ENCODE measurements at places on chromosomes 16 and 17.

GRCh38 chr16:25177831-25178688 is 38.7 kb upstream of the AQP8 start:
- DNase-seq = no peak

DNA sequence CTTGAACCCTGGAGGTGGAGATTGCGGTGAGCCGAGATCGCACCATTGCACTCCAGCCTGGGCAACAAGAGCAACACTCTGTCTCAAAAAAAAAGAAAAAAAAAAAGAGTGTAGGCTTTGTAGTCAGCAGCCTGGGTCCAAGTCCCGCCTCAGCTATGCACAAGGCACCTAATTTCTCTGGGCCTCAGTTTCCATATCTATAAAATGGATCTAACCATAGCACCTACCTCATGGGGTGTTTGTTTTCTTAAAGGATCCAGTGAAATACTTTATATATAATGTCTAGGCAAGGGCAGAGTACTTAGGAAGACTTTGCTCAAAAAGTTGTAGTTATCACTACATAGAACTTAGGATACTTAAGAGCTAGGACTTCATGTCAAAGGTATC is 45.4 kb upstream of the NFAT5 start:
- DNase-seq = no peak

DNA sequence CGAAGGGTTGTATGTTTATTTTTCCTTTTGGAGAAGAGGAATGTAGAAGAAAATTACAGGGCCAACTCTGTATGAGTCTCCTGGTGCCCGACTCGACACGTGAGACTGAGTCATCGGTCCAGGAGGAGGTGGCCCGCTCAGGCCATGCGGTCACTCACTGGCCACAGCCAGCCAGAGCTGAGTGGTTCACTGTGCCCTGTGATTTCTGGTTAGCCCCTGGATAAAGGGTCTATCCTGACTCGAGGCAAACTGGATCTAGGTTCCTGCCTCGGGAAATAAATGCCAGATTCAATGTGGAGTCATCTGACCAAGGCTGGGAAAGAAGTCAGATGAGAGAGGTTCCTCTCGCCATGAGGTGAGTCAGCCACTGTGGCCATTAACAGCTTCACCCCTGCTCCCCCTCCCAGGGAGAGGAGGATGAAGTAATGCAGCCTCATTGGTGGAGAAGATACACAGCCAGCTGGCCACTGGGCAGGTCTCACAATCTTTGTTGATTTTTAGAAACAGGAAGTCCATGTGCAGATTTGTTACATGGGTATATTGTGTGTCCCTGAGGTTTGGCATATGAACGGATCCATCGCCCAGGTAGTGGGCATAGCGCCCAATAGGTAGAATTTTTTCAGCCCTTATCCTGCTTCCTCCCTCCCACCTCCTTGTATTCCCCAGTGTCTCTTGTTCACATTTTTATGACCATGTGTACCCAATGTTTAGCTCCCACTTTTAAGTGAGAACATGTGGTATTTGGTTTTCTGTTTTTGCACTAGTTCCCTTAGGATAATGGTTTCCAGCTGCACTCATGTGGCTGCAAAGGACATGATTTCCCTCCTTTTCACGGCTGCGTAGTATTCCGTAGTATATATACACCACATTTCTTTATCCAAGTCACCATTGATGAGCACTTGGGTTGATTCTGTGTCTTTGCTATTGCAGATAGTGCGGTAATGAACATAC is 21.7 kb upstream of the USP36 start:
- peak; percentile 94 for DNase-seq

GRCh38 chr17:59558039-59558438 is 7.4 kb upstream of the DHX40 start:
- DNase-seq = no peak

DNA sequence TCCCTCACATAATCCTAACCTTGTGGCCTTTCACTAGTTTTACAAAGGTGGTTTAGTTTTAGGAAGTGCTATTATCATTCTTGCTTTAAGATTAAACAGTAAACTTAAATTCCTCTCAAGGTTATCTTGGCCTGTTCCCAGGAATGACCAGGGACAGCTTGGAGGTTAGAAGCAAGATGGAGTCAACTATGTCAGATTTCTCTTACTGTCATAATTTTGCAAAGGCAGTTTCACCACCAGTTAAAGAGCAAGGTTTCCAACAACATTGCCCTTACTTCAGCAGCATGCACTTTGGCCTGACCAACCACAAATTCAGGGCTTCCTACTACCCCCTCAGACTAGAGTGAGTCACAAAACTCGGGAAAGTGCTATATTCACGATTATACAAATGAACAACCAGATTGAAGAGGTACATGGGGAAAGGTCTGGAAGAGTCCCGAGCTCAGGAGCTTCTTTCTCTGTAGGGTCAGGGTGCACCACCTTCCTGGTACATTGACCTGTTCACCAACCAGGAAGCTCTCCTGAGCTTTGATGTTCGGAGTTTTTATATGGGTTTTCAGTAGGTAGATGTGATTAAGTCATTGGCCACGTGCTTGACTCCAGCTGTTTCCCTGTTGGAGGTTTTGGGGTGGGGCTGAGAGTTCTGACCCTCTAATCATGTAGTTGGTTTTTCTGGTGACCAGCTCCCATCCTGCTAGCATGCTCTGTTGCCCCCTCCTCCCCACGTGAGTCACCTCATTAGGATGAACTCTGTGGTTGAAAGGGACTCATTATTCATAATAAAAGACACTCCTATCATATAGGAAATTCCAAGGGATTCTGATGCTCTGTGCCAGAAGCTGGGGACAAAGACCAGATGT is 19.4 kb downstream of the RHOT1 start:
- DNase-seq = peak; percentile 67

DNA sequence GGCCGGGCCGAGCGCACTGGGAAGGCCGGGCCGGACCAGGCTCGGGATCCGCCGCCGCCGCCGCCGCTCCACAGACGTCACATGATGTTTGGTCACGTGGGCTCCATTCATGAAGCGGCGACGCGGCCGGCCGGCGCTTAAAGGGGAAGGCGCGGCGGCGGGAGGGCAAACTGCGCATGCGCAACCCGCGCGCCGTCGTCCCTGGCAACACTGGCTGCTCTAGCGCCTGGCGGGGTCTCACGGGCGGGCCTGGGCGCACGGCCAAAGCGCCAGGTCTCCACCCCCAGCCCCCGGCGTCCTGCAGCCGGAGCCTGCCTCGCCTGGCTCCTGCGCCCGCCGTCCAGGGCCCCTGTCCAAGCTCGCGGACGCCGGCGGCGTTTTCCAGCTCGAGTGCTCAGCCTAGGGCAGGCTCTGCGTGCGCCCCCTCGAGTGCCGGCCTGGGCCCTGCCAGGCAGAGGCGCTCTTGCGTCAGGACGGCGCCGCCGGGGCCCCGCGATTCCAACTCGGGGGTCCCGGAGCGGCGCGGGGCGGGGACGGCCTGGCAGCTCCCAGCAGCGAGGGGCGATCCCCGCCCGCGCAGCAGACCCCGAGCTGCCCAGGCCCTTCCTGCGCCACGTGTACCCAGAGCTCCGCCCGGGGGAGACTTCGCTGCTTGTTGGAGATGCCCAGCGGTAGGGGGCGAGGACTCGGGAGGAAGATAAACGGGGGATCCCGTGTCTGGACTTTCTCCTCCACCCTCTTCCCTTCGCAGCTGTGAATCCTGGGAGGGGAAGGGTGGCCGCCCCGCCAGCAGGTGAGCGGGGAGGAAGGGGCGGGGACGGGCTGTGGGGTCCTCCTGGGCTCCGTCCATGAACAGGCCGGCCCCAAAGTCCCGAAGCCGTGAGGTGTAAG is at the start of gene MAFG:
Gene MAFG (minus strand): TSS at position 83 of the 891 bp plus-strand sequence. CDS start 4,550 bp downstream, outside the sequence.
- DNase-seq = peak; percentile 82

DNA sequence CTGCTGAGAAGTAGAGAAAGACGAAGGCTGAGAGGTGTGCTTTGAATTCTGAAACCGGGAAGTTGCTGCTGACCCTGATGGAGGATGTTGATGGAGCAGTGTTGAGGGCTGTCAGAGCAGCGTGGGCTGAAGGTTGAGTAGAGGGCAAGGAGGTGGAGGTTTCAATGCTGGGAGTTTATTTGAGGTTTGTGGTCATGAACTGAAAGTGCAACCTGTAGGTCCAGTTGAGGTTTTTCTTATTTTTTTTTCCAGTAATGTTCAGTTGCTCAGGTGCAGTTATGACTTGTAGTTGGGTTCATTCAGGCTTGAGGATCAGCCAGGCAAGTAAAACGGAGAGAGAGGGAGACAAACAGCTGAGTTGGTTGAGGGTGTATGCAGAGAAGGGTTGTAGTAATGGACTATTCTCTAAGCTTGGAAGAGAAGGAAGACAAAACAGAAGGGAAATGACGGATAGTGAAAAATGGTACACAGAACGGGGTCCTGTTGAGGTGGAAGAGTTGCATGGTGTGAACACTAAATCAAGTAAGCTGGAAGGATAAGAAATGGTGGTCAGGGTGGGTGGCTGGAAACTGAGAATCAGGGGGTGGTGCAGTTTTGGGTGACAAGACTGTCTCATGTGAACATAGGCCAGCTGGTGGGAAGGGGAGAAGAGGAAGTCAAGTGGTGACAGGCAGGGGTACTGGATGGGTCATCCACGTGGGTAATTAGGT is 8.7 kb upstream of the UBE2G1 start:
- no peak for DNase-seq

DNA sequence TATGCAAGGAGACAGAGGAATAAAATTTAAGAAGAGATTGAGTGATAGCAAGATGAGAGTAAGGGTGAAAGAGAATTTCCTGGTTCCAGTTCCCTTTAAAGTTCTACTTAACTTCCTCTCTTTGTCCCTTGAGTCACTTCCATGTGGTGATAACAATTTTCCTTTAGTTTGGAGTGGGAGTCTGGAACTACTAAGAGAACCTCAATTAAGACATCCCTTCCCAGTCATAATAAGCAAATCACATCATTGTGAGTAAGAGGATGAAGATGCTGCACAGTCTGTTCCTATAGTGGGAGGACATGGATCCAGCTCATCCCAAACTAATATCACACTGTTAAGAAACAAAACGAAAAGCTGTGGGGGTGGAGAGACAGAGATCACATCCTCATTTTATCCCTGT is 24.4 kb downstream of the TBX21 start:
- no peak for DNase-seq

GRCh38 chr17:47165137-47165536 is 24.0 kb downstream of the CDC27 start:
- DNase-seq = no peak

DNA sequence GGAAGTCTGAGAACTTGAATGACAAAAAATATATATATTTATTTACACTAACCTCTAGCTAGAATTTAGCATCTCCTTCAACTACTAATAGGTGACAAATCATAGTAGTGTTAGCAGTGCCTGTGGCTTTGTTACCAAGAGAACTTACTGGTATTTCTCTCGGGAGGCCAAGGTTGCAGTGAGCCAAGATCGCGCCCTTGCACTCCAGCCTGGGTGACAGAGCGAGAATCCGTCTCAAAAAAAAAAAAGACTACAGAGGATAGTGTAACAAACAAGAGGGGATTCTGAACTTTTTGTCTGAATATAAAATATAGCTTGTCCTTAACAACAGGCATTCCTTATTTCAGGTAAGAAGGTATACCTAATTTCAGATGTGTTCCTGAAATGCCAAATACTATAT is 1.3 kb upstream of the SUZ12 start:
- DNase-seq = no peak

- DNase-seq = no peak
Observed at GRCh38 chr16:78196502-78196901, 97.0 kb downstream of the WWOX start.

DNA sequence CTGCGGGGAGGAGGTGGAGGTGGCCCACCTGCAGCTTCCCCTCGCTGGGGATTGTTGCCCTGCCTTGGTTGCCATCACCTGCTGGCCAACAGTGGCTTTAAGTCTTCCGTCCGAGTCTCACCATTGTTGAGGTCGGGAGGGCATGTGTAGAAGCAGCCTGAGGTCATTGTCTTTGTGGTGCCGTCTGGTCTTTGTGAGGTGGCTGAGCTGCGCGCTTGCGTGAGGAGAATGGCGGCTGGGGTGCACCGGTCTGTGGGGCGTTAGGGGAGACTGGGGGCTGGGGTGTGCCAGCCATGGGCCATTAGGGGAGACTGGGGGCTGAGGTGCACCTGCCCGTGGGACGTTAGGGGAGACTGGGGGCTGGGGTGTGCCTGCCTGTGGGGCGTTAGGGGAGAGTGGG is 36.2 kb downstream of the ZNF750 start:
- no peak for DNase-seq

DNA sequence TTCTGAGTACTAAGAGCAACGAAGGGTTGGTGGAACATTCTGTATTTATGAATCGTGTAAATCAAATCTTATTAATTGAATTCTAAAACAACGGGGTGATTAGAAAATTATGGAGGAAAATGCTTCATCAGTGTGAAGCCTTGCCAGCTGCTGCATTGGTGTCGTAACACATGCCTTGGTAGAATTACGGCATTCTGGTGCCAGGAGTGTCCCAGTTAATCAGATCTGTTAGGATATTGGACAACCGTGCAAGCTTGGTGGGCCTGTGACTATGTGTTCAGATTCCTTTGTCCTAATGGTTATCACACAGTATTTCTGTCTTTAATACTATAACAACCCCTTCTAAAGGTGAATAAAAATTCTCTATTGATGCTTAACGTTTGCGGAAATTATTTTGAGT is 44.2 kb upstream of the TANC2 start:
- DNase-seq = no peak

- DNase-seq = no peak
Observed at GRCh38 chr17:33888455-33888854, 366.6 kb upstream of the CCL2 start.

- no peak for DNase-seq
Observed at GRCh38 chr17:72185564-72185963, 64.7 kb downstream of the SOX9 start.

DNA sequence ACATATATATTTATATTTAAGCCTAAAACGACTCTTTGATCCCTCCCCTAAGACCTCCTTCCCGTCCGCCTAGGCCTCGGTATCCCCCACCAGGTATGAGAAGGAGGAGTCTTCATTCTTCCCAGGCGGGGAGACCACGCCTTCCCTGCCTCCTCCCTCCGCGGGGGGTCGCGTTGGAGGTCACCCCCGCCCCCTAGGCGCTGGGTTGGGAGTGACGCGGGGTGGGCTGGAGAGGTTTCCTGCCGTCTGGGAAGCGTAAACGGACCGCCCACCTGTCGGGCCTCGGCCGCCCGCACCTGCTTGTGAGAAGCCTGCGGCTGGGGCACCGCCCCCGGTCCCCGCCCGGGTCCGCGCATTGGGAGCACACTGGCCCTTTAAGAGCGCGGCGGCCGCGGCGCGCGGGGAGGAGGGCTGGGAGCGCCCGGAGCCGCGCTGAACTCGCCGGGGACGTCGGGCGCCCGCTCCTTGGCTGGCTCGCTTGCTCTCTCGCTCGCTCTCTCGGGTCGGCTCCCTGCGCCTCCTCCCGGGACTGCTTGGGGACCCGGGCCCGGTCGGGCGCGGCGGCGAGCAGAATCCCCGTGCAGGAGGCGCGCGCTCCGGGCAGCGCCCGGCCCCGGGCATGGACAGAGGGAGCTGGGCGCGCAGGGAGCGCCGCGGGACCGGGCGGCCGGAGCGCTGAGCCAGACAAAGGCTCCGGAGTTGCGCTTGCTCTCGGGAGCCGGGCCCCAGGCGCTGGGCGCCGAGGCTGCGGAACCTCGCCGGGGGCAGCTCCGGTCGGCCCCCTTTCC is at the start of gene MMP15:
Gene MMP15 (plus strand): TSS at position 404 of the 788 bp plus-strand sequence. CDS start 597 bp downstream, outside the sequence.
- DNase-seq = no peak

GRCh38 chr17:57357392-57357784 is 101.1 kb downstream of the MSI2 start:
- DNase-seq = no peak

- DNase-seq = no peak
Observed at GRCh38 chr16:56961386-56961785, 364 bp upstream of the CETP start.

Data from astrocyte of the cerebellum (primary cell).